ENCODE measurements at places on chromosomes 3 and 15. TPM values are rescaled to one million over a fixed set of nuclear protein-coding genes. Genes with fewer than 3 reads are reported as not detected.

- H3K4me1 ChIP-seq: peaks cover 20% of the 10 kb centered on the region
- peaks cover 6% of the 10 kb centered on the region for H3K27me3 ChIP-seq
- no peaks in the 10 kb centered on the region for H3K36me3 ChIP-seq
- no peak for DNase-seq
Observed at GRCh38 chr15:68815598-68815997, 5.1 kb downstream of the ANP32A start.

Gene CCR1
- total RNA-seq: not detected

- H3K4me1 ChIP-seq: no peaks in the 10 kb centered on the region
- DNase-seq: no peak
- H3K27ac ChIP-seq: no peak overlapping the region
- H3K27me3 ChIP-seq: no peaks in the 10 kb centered on the region
- no peaks in the 10 kb centered on the region for H3K36me3 ChIP-seq
- no peak overlapping the region for H3K4me3 ChIP-seq
Observed at GRCh38 chr3:175349168-175349567, 490.0 kb downstream of the NAALADL2 start.

Gene ECE2
- total RNA-seq: 1.6 TPM

- H3K4me3 ChIP-seq: no peak overlapping the region
- no peaks in the 10 kb centered on the region for H3K4me1 ChIP-seq
- no peaks in the 10 kb centered on the region for H3K27me3 ChIP-seq
- H3K27ac ChIP-seq: no peak overlapping the region
- DNase-seq: no peak
Observed at GRCh38 chr15:25825207-25825606, 37.9 kb downstream of the ATP10A start.

Gene C15orf61
- total RNA-seq: 7.5 TPM

DNA sequence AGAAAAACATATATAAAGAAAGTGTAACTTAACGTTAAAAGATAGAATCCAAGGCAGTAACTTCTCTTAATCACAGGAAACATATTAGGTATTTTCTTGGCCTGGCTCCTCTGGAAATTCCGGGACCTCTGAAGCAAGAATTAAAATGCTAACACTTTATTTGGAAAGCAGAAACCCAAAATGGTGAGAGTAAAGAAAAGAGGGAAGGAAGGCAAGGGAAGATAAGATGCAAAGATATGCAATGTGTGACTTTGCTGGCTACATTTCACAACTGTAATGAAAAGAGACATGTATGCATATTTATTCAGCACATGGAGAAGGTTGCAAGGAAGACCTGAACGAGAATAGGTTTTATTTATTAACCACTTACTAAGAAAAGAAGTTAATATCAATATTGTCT, 372.5 kb downstream of the TBL1XR1 start:
- no peak for DNase-seq
- H3K4me3 ChIP-seq: no peak overlapping the region
- H3K36me3 ChIP-seq: no peaks in the 10 kb centered on the region

Gene MRAS
- 41.5 TPM for total RNA-seq

DNA sequence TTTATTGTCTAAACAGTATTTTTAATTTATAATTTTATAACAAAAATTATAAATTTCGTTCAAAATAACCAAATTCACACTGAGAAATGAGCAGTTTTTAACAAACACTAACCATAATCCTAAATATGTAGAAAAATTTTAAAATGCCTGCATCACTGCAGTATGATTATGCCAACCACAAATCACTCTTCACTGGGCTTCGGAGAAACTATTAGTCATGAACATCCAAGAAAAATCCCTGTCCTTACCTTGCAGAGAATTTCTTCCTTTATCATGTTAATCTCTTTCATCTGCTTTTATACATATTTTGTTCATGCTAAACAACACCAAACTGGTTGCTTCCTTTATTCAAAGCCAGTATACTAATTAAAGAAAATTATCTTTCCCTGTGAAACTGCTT, 511.0 kb upstream of the ALCAM start:
- H3K36me3 ChIP-seq: no peaks in the 10 kb centered on the region
- peaks cover 3% of the 10 kb centered on the region for H3K4me1 ChIP-seq
- H3K4me3 ChIP-seq: no peak overlapping the region
- no peak for DNase-seq

- H3K4me3 ChIP-seq: no peak overlapping the region
- H3K36me3 ChIP-seq: peaks cover 26% of the 10 kb centered on the region
- H3K27me3 ChIP-seq: no peaks in the 10 kb centered on the region
- no peak overlapping the region for H3K27ac ChIP-seq
- peaks cover 39% of the 10 kb centered on the region for H3K4me1 ChIP-seq
Observed at GRCh38 chr3:10359761-10360161, 38.8 kb upstream of the SEC13 start.

Gene ERC2
- total RNA-seq: 48.3 TPM

GRCh38 chr3:3212781-3213440, 33.4 kb upstream of the CRBN start:
- no peaks in the 10 kb centered on the region for H3K36me3 ChIP-seq
- no peak overlapping the region for H3K27ac ChIP-seq
- DNase-seq: no peak
- no peak overlapping the region for H3K4me3 ChIP-seq

Gene EFHB
- 0.76 TPM for total RNA-seq

GRCh38 chr3:141095546-141095937, 44.4 kb downstream of the SPSB4 start:
- peaks cover 7% of the 10 kb centered on the region for H3K36me3 ChIP-seq
- H3K4me3 ChIP-seq: peak overlapping the region; percentile 41
- H3K27ac ChIP-seq: peak overlapping the region; percentile 94
- peaks cover 47% of the 10 kb centered on the region for H3K4me1 ChIP-seq
- DNase-seq: no peak

Gene C3orf20
- not detected for total RNA-seq

DNA sequence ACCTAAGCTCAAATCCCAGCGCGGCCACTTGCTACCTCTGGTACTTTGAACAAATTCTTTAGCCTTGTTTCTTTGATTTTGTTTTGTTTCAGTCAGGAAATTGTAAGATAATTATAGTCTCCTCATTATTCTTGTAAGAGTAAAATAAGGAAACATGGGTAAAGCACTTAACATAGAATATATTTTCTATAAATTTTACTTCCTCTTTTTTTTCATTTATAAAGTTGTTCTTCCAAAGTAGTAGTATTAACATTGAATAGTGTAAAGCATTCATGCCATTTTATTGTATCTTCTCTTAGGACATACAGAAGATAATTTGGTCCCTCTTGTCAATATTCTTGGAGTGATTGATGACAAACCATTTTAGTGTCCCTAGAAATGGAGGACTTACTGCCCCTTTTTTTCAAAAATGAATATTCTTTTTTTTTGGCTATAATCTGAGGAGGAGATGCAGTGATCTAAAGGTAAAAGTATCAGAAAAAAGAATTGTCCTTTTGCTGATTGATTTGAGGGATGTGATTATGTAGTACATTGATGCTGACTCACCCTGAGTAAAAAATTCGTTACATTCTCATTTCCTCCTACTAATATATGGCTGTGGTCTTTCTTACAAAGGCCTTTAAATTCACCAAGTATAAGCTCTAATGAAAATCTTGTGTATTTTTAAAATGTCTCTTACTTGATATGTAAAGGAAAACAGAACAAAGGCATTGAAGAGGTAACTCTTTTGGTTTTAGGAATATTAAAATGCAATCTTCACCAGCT, 51.0 kb downstream of the ALCAM start:
- no peak overlapping the region for H3K27ac ChIP-seq
- no peaks in the 10 kb centered on the region for H3K27me3 ChIP-seq

- no peaks in the 10 kb centered on the region for H3K4me1 ChIP-seq
- H3K36me3 ChIP-seq: no peaks in the 10 kb centered on the region
- no peak overlapping the region for H3K27ac ChIP-seq
- no peaks in the 10 kb centered on the region for H3K27me3 ChIP-seq
- no peak for DNase-seq
Observed at GRCh38 chr15:25572191-25572590, 133.4 kb upstream of the UBE3A start.

DNA sequence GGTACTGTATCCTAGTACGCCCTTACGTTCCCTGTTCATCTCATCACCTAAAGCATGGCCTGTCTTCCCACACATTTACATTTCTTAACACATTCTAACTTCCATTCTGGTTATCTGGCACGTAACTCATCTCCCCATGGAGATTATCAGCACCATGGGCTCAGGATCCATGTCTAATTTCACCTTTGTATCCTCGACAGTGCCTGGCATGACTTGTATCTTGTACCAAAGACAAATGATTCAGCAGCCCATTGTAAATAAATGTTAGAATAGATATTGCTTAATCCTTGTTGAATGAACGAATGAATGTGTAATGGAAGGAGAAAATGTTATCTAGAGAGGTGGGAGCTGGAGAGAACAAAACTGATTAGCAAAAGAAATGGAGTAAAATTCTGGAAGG, 69.7 kb upstream of the TPM1 start:
- H3K27me3 ChIP-seq: no peaks in the 10 kb centered on the region
- no peak overlapping the region for H3K27ac ChIP-seq
- no peak overlapping the region for H3K4me3 ChIP-seq
- no peak for DNase-seq

- no peaks in the 10 kb centered on the region for H3K36me3 ChIP-seq
- no peaks in the 10 kb centered on the region for H3K27me3 ChIP-seq
- no peaks in the 10 kb centered on the region for H3K4me1 ChIP-seq
- no peak overlapping the region for H3K4me3 ChIP-seq
- DNase-seq: no peak
Observed at GRCh38 chr3:64518950-64519349, 168.8 kb downstream of the ADAMTS9 start.

GRCh38 chr3:56781762-56782161, 20.0 kb downstream of the ARHGEF3 start:
- peak overlapping the region; percentile 40 for H3K4me3 ChIP-seq
- peak overlapping the region; percentile 52 for H3K27ac ChIP-seq
- DNase-seq: no peak
- no peaks in the 10 kb centered on the region for H3K27me3 ChIP-seq
- H3K36me3 ChIP-seq: no peaks in the 10 kb centered on the region
- peaks cover 26% of the 10 kb centered on the region for H3K4me1 ChIP-seq

- no peak overlapping the region for H3K27ac ChIP-seq
- H3K36me3 ChIP-seq: no peaks in the 10 kb centered on the region
- DNase-seq: no peak
Observed at GRCh38 chr15:37099319-37100108, 835 bp downstream of the MEIS2 start.

GRCh38 chr3:72487078-72487765, 361.0 kb downstream of the SHQ1 start:
- DNase-seq: no peak
- H3K27ac ChIP-seq: no peak overlapping the region
- peaks cover 8% of the 10 kb centered on the region for H3K4me1 ChIP-seq

Gene MME
- total RNA-seq: 6.6 TPM

GRCh38 chr3:160906646-160907045, 150.6 kb downstream of the PPM1L start:
- no peaks in the 10 kb centered on the region for H3K36me3 ChIP-seq
- H3K4me3 ChIP-seq: no peak overlapping the region
- H3K27ac ChIP-seq: no peak overlapping the region
- H3K4me1 ChIP-seq: peaks cover 10% of the 10 kb centered on the region
- H3K27me3 ChIP-seq: peaks cover 3% of the 10 kb centered on the region

DNA sequence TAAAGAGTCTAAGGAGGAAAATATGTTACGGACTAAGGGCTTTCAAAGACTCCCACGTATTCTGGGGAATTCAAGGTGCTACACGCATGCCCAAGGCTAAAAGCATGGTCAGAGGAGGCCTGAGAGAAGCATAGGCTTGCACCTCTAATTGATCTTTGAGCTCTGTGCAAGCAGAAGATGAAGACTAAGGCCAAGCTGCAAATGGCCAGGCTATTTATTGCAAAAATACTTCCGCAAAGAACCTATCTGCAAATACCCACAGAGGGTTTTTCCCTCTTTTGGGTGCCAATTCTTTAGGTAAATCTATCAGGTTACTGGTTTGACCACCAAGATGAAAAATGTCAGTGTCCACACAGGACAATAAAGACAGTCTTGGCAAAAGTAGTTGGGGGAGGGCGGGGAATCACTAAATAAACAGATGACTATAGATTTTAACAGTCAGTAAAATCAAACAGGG, 119.5 kb downstream of the STAG1 start:
- H3K4me3 ChIP-seq: no peak overlapping the region
- H3K27ac ChIP-seq: no peak overlapping the region
- H3K36me3 ChIP-seq: no peaks in the 10 kb centered on the region
- no peak for DNase-seq

Gene SH3BP5
- total RNA-seq: 25.3 TPM

- H3K36me3 ChIP-seq: no peaks in the 10 kb centered on the region
- peaks cover 3% of the 10 kb centered on the region for H3K27me3 ChIP-seq
- no peak for DNase-seq
- H3K27ac ChIP-seq: no peak overlapping the region
- H3K4me1 ChIP-seq: peaks cover 3% of the 10 kb centered on the region
Observed at GRCh38 chr3:59374818-59375211, 325.0 kb upstream of the CFAP20DC start.

- no peak overlapping the region for H3K27ac ChIP-seq
- H3K4me1 ChIP-seq: no peaks in the 10 kb centered on the region
- H3K4me3 ChIP-seq: no peak overlapping the region
- peaks cover 3% of the 10 kb centered on the region for H3K27me3 ChIP-seq
Observed at GRCh38 chr15:58423831-58424608, 7.8 kb upstream of the LIPC start.

GRCh38 chr15:62362608-62363007, 197.5 kb upstream of the C2CD4B start:
- peaks cover 4% of the 10 kb centered on the region for H3K27me3 ChIP-seq
- no peak overlapping the region for H3K27ac ChIP-seq

Gene TGM5
- not detected for total RNA-seq

DNA sequence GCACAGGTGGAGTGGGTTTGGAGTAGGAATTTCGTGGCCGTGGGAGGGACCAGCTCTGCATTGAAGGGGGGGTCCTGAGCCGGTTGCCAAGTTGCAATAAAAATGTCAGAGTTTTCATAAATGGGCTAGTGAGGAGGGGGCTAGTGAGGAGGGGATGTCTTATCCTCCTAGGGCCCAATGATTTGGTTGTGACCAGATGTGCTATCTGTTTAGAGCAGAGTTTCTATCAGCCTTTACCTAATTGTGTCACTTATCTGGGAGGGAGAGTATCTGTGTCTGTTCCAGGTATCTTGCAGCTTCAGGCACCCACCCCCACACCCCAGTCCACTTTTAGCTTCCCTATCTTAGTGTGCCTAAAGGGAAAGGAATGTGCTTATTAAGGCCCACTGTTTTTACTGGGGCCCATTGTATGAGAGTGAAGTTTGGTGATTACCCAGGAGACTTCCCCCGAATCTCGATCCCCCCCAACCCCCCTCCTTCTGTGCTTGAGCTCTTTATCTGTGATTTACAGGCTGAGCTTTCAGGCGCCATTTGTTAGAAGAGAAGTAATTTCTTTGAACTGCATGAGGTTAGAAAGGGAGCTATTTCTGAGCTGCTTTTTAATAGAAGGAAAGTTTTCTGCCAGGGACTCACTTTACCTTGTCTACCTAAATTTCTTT, 42.6 kb downstream of the PPCDC start:
- peaks cover 2% of the 10 kb centered on the region for H3K27me3 ChIP-seq
- no peak overlapping the region for H3K4me3 ChIP-seq
- no peaks in the 10 kb centered on the region for H3K4me1 ChIP-seq
- no peak overlapping the region for H3K27ac ChIP-seq
- peaks cover 30% of the 10 kb centered on the region for H3K36me3 ChIP-seq

DNA sequence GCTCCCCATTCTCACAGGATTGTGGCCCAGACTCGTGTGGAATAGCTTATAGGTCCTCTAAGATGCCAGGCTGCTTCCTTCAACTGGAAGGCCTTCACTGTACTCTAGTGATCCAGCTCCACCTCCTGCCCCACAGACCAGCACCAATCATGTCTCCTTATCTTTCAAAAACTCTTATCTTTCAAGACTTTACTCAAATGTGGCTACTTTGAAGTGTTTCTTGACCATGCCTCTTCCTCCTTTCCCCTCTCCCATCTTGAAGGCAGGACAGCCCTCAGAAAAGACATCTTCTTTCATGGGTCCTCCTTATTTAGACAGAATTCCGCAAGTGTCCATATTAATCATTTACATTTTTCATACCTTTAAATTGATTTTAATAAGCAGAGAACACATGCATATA, 142.3 kb downstream of the CHST2 start:
- H3K27ac ChIP-seq: no peak overlapping the region
- no peaks in the 10 kb centered on the region for H3K27me3 ChIP-seq
- no peak for DNase-seq
- no peak overlapping the region for H3K4me3 ChIP-seq
